ENCODE measurements at places on chromosomes 6 and 20.

- DNase-seq: no peak
Measured at GRCh38 chr20:63399596-63400375, 38.6 kb upstream of the CHRNA4 start.

DNA sequence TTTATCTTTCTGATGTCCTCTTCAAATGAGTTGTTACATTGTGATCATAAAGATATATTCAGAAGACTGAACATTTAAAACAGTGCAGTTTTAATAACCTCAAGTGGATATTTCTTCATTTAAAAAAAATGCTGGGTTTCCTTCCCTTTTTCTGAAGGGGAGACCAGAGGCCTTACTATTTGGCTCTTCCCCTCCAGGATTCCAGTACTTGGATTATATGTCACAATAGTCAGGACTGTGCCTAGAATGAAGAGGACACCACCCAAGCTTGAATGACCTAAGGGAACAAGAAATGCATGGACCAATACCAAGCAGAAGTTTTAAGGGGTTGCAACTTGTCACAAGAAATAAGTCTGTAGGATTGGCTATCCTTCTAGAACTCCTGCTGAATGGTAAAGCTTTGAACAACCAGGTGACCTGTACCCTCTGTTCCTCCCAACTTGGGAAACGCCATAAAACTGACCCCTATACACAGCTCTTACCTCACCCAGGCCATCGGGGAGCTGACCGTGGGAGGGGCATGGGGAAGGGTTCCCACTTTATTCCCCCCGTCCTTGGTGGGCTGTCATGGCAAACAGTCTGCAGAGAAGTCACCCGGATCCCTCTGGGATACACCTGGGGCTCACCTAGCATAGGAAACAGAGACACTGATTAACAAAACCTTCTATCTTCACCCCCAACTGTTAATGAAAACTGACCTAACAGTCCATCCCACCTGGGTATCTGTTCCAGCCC lies 2.0 kb downstream of the FRS3 start:
- DNase-seq: no peak

DNA sequence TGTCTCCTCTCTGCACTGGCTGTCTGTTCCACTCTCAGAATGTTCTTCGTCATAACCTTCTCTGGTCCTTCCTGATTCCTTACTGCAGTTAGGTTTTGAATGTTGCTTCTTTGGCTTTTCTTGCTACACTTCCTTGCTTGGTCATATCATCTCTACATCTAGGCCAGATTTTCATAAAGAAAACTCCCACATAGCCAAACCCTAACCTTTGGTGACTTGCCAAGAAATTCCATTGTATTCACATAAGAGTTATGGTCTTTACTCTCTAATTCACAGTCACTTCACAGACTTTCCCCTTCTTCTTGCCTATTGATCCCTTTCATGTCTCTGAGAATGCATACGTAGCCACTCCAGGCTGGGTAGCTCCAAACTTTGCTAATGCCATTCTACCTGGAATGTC lies 41.9 kb upstream of the SIM1 start:
- DNase-seq: no peak

- no peak for DNase-seq
Measured at GRCh38 chr20:60213126-60213893, 255.1 kb downstream of the CDH26 start.

DNA sequence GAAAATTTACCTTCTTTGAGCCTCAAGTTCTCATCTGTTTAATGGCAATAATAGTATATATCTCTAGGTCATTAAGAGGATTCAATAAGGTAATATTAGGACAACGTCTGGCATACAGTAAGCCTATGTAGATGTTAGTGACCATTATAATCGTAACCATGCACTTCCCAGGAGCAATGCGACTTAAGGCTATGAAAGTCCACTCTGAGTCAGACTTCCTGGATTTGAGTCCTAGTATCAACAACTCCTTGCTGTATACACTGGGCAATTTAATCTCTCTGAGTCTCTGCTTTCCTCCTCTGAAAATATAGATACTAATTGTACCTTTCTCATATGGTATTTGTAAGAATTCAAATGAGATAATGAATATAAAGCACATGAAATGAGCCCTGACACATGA lies 168.1 kb upstream of the HDDC2 start:
- DNase-seq: no peak

DNA sequence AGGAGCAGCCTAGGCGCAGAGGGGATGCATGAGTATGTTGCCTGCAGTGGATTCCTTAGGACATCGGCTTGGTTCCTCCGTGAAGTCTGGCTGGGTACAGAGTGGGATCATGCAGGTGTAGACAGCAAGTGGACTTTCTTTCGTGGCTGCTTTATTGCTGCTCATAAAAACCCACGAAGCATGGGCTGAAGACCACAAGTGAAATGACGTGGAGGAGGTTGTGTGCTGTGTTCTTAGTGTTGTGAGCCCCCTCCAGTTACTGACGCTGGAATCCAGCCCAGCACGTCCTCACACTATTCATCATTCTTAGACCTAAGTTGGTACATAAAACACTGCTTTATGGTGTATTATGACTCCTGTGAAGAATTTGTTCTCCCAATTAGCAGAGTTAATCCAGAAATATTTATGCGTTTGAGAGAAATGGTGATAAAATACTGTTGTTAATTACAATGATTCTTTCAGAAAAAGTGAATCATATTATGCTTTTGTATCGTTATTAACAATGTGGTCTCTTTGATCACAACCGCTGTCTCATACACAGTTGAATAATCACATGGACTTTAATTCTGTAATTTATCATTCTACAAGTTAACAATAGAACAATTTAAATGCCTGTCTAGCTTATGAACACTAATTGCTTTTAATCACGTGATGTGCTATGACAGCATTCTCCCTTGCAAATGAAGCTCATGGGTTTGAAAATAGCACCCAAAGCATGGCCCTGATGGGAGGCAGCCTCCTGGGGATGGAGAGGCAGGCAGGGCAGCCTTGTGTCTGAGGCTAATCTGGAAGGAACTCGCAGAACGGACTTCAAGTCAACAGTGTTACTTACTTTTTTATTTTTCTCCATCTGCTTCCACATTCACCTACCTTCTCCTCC lies 233.9 kb upstream of the SYNDIG1 start:
- no peak for DNase-seq

- DNase-seq: peak; percentile 89
Measured at GRCh38 chr6:163398815-163399214, 15.7 kb upstream of the QKI start.

GRCh38 chr6:40588480-40588879 lies 1.3 kb upstream of the LRFN2 start:
- DNase-seq: no peak

DNA sequence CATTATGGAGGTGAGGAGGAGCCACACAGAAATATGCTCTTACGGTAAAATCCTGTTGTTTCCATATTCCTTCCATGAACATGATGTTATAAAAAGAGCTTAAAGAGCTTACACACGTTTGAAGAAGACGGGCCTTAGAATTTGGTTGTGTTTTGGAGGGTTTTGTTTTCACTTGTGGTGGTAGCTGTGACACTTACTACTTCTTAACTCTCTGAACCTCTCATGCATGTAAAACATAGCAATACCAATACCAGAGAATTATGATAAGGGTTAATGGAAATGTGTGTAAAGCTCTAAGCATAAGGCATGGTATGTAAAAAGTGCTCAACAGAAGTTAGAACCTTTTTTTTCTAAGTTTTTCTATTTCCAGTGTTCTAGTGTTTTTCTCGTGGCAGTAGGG lies 256.1 kb upstream of the KCNQ5 start:
- no peak for DNase-seq

GRCh38 chr6:347232-347631 lies 44.3 kb upstream of the IRF4 start:
- no peak for DNase-seq

- DNase-seq: no peak
Measured at GRCh38 chr6:98516206-98516605, 318.2 kb upstream of the POU3F2 start.

DNA sequence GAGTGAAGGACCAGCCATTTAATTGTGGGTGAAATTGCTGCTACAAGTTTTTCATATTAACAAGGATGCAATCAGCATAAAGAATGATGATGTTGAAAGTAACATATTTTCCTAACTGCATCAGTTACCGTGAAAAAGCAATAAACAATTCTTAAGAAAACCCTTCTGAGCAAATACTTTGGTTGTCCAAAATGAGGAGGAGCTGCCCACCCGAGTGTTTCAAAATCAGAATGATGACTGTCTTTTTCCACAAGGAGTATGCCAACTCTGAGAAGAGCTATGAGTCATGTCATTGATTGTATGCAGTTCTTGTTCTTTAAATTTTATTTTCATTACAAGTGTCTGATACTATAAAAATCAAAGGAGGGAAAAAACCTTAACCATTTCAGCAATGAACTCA lies 470.5 kb downstream of the COL12A1 start:
- DNase-seq: no peak

GRCh38 chr20:53561505-53561904 lies 32.1 kb downstream of the ZNF217 start:
- DNase-seq: no peak

GRCh38 chr6:30345852-30346251 lies 896 bp downstream of the RPP21 start:
- DNase-seq: no peak

DNA sequence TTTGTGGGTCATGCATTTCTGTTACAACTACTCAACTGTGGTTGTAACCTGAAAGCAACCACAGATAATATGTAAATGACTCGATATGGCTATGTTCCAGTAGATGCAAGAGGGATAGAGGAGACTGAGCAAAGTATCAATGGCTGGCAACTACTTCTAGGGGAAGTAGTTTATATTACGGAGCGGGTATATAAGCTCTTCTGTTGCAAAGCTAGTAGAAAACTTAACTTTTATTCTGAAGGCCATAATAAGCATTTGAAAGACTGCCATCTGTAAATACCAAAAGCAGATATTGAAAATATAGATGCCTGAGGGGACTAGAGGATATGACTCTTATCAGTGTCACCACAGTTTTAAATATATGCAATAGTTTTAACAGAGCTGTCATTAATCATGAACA lies 655.3 kb downstream of the PHF3 start:
- DNase-seq: no peak

- peak; percentile 54 for DNase-seq
Measured at GRCh38 chr6:109690373-109690736, 647 bp downstream of the AK9 start.

- DNase-seq: peak; percentile 69
Measured at GRCh38 chr20:21615617-21616080, 89.8 kb upstream of the PAX1 start.

DNA sequence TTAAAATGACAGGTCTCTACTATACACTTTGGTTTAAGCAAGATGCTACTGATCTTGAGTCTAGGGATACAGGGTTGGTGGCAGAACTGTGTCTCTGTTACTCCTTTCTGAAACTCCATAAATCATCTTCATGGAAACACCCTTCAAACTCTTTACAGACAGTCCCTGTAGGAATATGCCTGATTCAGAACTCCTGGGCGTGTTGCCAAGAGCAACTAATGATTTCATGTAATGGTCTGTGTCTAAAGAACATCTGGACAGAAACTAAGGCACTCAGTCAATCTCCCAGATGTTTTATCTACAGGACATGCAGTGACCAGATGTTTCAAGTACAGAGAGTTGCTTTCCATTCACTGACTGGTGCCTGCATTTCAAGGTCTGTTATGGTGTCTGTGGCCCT lies 464.4 kb upstream of the CHD6 start:
- DNase-seq: no peak

GRCh38 chr6:119865466-119866350 lies 516.1 kb upstream of the MAN1A1 start:
- no peak for DNase-seq

GRCh38 chr6:41757271-41757670 lies 10.1 kb upstream of the PGC start:
- no peak for DNase-seq

DNA sequence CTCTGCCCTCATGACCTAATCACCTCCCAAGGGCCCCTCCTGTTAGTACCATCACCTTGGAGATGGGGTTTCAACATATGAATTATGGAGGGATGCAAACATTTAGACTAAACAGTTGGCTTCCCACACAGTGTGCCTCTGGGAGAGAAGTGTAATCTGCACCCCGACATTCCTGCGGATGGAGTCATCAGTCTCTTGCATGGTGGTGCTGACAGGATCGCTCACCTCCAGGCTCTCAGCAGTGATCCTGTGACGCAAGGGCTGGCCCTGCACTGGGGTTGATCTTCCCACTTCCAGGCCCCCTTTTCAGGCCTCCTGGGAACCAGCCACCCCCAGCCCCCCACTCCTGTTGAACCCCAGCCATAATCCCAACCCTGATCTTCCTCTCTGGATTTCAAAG lies 16.0 kb upstream of the PI16 start:
- no peak for DNase-seq

GRCh38 chr20:32006841-32007786 lies 3.1 kb upstream of the CCM2L start:
- no peak for DNase-seq

GRCh38 chr6:81844686-81845085 lies 92.2 kb upstream of the TENT5A start:
- DNase-seq: no peak

DNA sequence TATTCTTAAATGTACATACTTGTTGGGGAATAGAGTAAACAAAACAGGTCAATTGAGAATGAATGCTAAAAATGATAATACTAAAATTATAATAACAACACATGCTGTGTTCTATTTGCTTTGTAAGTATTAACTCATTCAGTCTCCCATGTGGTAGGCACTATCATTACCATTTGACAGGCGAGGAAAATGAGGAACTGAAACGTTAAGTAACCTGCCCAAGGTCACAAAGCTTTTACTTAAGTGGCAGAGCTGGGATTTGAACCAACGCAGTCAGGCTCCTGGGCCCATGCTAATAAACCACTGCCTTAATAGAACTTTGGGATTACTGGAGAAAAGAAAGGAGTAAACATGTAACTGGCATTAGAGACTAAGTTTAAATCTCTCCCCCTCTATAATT lies 3.8 kb downstream of the NSFL1C start:
- peak; percentile 57 for DNase-seq

DNA sequence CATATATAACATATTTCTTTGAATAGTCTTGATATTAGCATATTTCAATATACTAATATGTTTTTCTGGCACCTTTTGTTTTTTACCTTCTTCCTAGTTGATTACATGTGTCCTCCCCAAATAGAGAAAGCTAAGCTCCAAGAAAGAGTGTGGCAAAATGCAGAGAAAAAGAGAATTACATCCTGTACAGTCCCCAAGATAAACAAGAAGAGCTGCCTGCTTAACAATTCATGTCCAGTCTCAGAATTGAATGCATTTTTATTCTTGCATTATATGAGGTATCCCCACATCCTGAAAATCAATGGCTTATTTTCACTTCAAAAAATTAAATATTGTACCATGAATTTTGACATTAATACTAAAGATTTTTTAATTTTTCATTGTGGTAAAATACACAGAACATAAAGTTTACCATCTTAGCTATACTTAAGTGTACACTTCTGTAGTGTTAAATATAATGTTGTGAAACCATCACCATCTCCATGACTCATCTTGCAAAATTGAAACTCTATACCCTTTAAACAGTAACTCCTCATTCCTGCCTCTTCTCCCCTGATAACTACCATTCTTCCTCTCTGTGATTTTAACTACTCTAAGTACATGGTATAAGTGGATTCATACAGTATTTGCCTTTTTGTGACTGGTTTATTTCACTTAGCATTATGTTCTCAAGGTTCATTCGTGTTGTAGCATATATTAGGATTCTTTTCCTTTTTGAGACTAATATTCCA lies 490.3 kb downstream of the COL12A1 start:
- peak; percentile 6 for DNase-seq
